ENCODE measurements at places on chromosomes 2 and 18.
A peak's percentile ranks its signal among the peaks of the same experiment; 100 is the strongest.

- DNase-seq: no peak
Observed at GRCh38 chr2:119788752-119789151, 29.0 kb downstream of the PTPN4 start.

DNA sequence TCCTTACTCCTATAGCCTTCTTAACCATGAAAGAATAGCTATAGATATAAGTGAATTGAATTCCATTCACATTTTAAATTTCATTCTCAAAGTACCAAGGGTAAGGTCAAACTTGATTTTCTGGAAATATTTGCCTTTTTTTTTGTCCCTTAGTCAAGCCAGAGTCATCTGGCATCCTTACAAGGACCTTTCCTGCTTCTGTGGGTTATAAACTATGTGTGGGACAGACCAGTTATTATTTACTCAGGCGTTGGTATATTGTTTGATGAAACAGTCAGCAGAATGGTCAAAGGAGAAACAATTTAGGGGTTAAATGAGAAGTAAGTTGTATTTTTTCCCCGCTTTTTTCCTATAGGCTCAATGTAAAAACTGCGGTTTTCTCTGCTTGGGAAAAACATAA, 1103.2 kb upstream of the ZEB2 start:
- no peak for DNase-seq

DNA sequence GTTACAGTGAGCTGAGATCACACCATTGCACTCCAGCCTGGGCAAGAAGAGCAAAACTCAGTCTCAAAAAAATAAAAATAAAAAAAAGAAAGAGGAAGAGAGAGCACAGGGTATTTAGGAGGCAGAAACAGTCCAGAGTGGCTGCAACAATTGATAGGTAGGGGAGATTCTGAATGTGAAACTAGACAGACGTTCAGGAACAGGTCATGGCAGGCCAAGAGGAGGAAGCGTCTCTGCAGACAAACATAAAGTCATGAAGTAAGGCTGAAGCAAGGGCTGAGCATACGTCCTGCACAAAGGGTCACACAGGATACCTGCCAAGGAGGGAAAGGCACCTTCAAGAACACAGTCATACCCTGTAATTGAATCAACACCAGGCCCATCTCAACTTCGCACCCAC, 64.1 kb upstream of the ZNF532 start:
- no peak for DNase-seq

- DNase-seq: no peak
Observed at GRCh38 chr2:4576075-4576474, 872.7 kb downstream of the DCDC2C start.

GRCh38 chr2:75822336-75822735, 111.6 kb upstream of the GCFC2 start:
- no peak for DNase-seq

- DNase-seq: no peak
Observed at GRCh38 chr2:20538308-20539132, 91.6 kb downstream of the RHOB start.

DNA sequence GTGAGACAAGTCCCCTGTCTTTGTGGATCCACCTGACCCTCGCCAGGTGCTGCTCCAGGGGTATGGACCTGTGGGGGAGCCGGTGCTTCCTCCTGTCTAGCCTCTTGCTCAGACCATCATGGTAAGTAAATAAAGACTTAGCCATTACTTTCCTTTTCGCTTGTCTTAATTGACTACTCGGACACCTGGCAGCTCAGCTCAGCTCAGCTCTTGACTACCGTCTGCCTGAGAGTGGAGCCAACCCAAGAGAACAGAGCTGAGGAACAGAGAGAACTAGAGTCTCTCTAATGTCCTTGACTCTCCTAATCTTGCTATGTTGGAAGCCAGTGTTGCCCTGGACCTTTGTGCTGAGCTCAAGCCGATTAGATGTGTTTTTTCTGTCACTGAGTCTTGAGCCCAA, 170.3 kb upstream of the CXCR4 start:
- no peak for DNase-seq

- no peak for DNase-seq
Observed at GRCh38 chr2:98771721-98772524, 41.0 kb upstream of the MGAT4A start.

- DNase-seq: no peak
Observed at GRCh38 chr2:219675221-219675620, 47.8 kb downstream of the SLC4A3 start.

GRCh38 chr2:210540900-210541289, 15.5 kb upstream of the CPS1 start:
- DNase-seq: no peak

- DNase-seq: no peak
Observed at GRCh38 chr2:126866451-126866850, 32.2 kb upstream of the TEX51 start.

- DNase-seq: no peak
Observed at GRCh38 chr2:161131074-161131680, 29.1 kb upstream of the TANK start.

GRCh38 chr2:152200565-152201465, 25.3 kb upstream of the STAM2 start:
- DNase-seq: peak; percentile 93

DNA sequence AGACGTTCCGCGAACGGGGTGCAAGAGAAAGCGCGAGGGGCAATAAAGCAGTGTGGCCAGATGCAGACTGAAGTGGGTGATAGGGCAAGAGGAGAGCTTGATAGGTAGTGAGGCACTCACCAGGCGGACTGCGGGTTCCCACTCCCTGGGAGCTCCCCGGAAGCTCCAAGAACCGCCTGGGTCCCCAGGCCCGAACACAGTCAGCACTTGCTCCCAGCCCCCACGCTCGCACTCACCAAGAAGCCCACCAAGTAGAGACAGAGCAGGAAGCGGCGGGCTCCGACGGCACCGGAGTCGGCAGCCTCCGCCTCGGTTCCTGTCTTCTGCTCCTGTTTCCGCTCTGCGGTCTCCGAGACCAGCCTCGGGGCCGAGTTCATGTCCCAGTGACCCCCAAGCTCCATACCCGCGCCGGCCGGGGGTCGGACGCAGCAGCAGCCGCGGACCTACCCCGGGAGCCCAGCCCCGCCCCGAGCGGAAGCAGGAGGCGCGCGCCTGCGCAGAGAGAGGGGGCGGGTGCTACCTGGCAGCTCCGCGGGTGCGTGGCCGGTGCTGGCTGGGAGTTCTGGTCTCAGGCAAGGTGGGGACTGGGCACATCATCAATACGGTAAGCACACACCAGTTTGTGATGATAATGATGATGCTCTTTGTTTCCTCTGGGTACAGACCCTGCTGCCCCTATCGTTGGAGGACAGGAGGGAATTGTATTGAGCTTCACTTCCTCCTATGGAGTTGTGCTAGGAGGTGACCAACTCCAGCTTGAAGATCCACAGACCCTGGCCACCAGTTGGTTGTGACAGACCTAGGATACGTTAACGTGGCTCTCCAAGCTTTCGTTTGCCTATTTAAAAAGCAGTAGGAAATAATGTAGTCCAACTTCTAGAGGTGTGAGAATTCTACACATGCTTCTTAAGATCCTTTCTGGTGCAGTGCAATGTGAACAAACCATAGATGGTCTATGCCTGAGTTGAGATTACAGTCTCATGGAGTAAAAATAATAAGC, 25.1 kb upstream of the TMEM182 start:
- DNase-seq: no peak

DNA sequence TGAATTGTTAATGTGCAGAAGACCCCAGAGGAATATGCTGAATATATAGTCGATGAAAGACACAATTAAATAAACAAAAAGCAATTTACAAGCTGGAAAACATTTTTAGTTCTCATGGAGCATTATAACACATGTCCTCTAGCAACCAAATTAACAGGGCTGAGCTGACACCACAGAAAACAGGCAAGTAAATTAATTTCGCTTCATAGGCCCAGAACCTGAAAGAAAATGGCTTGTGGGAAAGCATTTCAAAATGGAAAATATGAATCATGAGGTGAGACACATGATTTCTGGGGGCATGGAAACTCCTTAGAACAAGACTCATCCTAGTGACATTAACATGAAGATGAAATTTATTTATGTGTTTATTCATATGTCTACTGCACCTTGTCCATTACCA, 25.0 kb upstream of the RNF152 start:
- no peak for DNase-seq

- DNase-seq: no peak
Observed at GRCh38 chr2:70686577-70687460, 81.2 kb downstream of the ADD2 start.
